ENCODE measurements at places on chromosomes 7 and 10.

- DNase-seq, result no peak
Measured at GRCh38 chr10:128877141-128877540, 589.9 kb upstream of the MGMT start.

DNA sequence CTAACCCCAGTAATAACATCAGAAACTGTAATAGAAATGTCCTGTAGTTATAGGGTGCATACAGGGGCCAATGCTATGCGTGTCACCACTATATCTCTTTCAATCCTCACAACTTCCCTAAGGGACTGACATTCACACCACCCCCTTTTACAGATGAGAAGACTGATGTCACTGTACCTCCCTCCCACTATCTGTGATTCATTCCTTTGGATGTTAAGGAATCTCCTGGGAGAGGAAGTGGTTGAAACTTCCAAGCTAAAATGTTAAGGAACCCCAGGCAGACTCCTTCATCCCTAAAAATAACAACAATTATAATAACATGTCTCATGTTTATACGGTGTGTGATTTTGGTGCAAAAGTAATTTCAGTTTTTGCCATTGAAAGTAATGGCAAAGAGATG, 5.4 kb downstream of the COL13A1 start:
- DNase-seq, result no peak

DNA sequence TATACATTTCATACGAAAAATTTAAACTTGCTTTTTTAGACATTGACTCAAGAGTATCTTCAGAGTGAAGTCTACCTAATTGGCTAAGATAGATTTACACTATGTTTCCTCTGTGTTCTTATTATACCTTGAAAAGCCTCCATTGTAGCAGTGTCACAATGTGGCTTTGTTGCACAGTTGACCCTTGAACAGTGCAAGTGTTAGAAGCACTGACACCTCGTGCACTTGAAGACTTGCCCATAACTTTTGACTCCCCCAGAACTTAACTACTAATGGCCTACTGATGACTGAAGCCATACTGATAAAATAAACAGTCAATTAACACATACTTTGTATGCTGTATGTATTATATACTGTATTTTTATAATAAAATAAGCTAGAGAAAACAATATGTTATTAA, 84.3 kb downstream of the CPED1 start:
- DNase-seq, result no peak

DNA sequence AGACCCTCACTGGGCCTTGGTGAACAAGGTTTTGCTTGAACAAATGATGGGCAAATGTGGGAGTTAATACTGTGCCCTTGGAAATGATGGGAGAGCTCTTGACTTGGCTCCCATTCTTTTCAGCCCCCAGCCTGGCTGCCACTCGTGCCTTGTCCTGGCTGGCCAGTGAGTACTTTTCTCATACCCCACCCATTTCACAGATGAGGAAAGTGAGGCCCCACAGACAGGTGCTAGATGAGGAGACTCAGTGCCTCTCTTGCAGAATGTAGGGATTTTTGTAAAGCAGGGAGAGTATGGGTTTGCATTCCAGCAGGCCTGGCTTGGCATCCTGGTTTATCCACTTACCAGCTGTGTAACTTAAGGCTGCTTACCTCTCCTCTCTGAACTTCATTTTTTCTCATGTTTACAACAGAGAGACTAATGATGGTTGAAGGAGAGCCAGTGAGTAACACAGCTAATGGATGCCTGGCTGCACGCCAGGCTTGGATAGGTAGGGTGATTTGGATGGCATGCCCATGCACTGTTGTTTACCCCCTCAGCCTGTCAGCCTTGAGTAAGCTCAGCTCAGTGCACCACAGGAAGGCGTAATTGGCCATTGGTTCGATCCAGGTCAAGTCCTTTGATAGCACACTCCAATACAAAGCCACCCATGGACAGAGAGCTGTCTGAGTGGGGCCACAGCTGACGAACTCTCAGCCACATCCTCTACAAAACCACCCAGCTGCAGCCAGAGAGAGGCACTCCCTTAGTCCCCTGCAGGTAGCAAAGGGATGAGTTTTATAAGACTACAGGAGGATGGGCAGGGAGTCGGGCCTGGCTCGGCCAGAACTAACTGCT, 436.8 kb downstream of the RPS24 start:
- peak; percentile 92 for DNase-seq

- DNase-seq, result peak; percentile 69
Measured at GRCh38 chr7:156610601-156611000, 30.0 kb upstream of the RNF32 start.

- no peak for DNase-seq
Measured at GRCh38 chr10:121466424-121466823, 131.8 kb downstream of the FGFR2 start.
